ENCODE measurements at places on chromosomes 4 and X.
A peak's percentile ranks its signal among the peaks of the same experiment; 100 is the strongest.

- DNase-seq: peak; percentile 21
These were observed 63.3 kb downstream of the AFAP1 start for GRCh38 chr4:7876201-7876875.

DNA sequence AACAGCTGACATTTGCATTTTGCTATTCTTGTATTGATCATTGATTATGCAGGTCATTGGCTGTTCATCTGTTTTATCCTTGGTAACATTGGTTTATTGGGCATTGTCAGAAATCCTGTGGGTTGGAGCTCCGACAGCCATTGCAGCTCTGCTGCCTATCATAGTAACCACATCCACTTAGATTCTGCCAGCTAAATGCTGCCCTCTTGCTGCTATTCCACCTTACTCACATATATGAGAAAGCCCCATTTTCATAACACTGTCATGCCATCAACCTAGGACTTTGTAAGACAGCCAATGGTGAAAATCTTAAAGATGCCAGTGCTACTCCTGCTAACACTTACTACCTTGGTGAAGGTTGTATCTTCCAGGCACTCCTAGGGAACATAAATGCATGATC is 187.3 kb upstream of the CXCL13 start:
- no peak for DNase-seq

DNA sequence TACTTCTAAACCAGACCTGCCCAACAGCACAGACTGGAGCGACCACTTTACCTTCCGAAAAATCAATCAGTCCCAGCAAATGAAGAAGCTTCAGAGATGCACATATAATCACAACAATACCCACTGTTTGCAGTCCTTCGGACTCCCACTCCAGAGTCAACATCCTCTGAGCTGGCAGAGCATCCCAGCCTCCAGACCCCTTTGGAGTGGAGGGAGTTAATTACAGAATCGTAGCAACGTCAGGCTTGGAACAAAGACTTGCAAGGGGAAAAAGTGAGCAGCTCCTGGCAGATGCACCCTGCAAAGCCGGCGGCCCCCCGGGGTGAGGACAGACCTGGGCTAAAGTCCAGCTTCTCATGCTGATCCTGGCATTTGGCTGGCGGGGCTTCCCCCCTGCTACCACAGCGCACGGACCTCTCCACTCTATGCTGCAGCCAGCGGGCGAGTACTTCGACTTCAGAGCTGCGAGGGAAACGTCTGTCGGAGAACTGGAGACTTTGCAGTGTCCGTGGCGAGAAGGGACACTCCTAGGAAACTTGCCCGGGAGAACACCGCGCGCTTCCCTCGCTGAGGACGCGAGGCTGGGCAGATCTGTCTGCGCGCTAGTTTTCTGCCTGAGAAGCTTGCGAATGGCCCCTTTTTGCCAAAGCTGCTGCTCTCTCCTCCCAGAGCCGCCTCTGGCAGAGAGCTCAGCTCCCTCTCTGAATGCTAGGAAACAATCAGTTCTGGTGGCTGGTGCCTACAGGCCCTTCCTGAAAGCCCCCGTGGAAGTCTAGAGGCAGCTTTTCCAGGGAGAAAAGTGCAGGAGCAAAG is 283.7 kb downstream of the PACRGL start:
- no peak for DNase-seq

- DNase-seq: no peak
These were observed 101.0 kb downstream of the PAPSS1 start for GRCh38 chr4:107619066-107619465.

DNA sequence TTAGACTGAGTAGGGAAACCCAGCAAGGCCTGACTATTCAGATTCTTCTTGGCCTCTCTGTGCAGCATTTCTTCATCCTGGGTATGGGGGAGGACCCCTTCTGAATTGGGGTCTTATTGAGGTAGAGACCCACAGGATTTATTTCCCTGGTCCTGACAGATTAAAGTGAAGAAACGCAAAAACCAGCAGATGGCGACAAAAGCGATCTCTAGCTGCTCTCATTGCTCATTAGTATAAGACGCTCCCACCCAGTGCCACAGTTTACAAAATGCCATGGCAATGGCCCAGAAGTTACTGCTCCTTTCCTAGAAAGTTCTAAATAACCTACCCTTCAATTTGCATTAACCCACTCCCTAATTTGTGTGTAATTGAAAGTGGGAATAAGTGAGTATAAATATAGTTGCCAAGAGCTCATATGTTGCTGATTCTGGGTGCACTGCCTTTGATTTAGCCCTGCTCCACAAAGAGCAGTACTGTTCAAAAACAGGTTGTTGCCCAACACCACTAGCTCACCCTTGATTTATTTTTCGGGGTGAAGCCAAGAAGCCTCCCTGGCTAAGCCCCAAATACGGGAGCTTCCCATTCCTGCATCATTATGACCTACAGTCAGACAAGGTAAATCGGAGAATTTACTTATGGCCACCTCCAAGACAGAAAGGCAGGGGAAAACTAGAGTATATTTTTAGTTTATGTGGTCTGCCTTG is 3.7 kb upstream of the BEX4 start:
- no peak for DNase-seq

- DNase-seq: no peak
These were observed 60.5 kb upstream of the IL15 start for GRCh38 chr4:141575884-141576283.

DNA sequence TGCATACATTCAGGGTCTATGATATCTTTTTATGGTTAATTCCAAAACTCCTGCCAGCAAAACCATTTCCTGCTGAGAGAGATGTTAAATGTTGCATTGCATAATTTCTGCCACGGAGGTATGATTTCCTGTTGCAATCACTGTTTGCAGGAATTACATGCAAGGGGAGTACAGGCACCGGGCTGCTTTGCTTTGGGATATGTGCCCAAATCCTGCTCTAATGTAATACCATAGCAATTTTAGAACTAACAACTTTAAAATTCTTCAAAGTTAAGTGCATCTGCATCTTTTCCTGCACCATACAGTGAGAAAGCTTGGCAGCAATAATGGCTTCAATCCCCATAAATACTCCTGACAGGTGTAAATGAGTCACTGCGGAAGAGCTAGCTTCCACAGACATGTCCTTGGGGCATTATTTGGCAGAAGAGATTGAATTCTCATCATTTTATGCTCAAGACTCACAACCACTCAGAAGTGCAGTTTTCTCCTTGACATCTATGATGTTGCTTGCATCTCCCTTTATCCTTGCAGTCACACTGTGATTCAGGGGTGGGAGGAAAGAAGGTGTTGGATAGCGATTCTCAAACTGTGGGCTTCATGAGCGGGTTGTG is 29.6 kb downstream of the TRIM2 start:
- DNase-seq: no peak

GRCh38 chr4:11189756-11190155 is 238.9 kb downstream of the HS3ST1 start:
- DNase-seq: no peak

- no peak for DNase-seq
These were observed 551.4 kb downstream of the IQCM start for GRCh38 chr4:149264093-149264733.

DNA sequence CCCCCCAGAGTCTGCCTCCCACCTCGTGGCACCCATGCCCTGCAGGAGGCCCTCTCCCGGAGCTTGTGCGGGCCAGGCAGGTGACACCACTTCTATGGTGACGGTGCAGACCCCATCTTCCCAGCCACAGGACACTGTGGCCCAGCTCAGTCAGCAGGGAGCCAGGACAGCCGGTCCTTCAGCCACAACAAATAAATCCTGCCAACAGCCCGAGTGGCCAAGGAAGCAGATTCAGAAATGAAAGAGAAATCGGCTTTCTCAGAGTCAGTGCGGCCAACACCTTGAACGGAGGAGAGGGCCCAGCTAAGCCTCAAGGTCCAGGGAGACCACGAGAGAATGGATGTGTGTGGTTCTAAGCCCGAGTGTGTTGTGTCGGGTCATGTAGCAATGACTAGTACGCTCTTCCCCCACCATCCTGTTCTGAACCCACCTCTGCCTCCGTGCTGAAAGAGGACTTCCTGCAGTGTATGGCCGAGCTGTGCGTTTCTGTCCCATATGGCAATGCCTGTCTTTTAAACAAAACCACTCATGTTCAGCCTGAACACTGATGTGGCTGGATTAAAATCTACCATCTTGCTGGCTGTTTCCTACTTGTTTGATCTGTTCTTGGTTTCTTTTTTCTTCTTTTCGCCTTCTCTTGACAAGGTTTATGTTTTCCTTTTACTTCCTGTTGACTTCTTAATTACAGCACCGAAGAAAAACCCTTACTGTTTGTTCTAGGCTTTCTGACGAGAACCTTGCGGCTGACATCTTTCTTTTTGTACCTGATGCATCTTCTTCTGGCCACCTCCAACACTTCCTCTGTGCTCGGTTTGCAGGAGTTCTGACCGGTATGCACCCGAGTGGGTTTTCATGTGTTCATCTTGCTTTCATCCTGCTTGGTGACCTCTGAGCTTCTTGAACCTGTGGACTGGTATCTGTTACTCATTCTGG is 53.1 kb downstream of the GAK start:
- peak; percentile 15 for DNase-seq

- DNase-seq: no peak
These were observed 42.3 kb downstream of the SRPX start for GRCh38 chrX:38178396-38178795.

GRCh38 chrX:119735467-119735866 is 22.9 kb upstream of the SOWAHD start:
- DNase-seq: no peak

- DNase-seq: no peak
These were observed 86.9 kb downstream of the TMEM164 start for GRCh38 chrX:110089656-110090403.

DNA sequence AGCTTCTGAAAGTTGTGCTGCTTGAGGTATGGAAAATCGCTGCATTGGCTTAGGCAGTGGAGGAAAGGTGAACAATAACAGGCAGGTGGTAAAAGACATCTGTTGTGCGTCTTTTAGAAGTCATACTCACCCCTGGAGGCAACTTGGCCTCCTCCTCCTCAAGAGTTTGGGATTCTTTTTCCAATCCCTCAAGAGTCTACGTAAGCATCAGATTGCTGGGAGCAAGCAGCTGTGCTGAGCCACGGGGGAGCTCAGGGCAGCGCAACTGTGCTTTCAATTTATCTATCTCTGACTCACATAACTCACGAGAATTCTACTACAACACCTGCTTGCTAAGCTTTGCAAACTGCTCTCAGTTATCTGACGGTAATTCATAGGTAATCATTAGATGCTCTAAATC is 6.4 kb upstream of the RBMX2 start:
- DNase-seq: no peak

DNA sequence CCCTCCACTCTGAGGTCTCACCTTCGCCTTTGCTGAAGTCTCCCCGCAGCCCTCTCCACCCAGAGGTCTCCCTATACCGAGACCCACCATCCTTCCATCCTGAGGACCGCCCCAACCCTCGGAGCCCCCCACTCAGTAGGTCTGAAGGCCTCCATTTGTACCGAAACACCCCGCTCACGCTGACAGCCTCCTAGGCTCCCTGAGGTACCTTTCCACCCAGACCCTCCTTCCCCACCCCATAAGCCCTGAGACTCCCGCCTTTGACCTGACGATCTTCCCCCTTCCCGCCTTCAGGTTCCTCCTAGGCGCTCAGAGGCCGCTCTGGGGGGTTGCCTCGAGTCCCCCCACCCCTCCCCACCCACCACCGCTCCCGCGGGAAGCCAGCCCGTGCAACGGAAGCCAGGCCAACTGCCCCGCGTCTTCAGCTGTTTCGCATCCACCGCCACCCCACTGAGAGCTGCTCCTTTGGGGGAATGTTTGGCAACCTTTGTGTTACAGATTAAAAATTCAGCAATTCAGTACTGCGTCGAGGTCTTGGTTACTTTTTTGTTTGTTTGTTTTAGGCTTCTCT is 5.0 kb downstream of the SOD3 start:
- no peak for DNase-seq

DNA sequence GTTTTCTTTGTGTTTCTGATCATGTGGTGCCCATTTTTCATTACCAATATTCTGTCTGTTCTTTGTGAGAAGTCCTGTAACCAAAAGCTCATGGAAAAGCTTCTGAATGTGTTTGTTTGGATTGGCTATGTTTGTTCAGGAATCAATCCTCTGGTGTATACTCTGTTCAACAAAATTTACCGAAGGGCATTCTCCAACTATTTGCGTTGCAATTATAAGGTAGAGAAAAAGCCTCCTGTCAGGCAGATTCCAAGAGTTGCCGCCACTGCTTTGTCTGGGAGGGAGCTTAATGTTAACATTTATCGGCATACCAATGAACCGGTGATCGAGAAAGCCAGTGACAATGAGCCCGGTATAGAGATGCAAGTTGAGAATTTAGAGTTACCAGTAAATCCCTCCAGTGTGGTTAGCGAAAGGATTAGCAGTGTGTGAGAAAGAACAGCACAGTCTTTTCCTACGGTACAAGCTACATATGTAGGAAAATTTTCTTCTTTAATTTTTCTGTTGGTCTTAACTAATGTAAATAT is 110.4 kb downstream of the IL13RA2 start:
- no peak for DNase-seq

- DNase-seq: no peak
These were observed 59.1 kb downstream of the IGFBP7 start for GRCh38 chr4:57051095-57051494.

DNA sequence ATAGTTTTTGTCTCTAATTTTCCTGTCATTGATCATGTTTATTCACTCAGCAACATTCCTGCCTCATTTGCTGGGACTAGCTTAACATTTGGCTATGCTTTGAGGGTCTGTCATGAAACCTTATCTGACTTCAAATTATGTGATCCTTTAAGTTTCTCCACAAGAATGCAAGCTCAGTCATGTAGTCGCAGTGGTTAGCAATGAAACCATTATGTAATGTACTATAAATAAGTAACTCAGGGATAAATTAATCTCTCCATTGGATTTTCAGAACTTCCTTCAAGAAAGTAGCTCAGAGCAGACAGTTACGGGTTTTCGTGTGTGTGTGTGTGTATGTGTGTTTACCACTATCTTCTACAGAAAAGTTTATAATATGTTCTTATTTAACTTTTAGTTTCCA is 993.6 kb downstream of the ADGRL3 start:
- no peak for DNase-seq

All from stimulated activated CD4-positive, alpha-beta T cell treated with anti-CD3 and anti-CD28 coated beads, Interleukin-1b, Interleukin-23, amount 100 ng/mL, for 4 hours (primary cell).